Adrenal gland (tissue), 19 donors: ENCODE measurements at places on chromosomes 2 and 18. TPM values are rescaled to one million over a fixed set of nuclear protein-coding genes. Genes with fewer than 3 reads are reported as not detected.

KRCC1 gene
- total RNA-seq = 16.1 TPM

TSPYL6 gene
- total RNA-seq = not detected

LDLRAD4 gene
- total RNA-seq = 61.6 TPM

GRCh38 chr2:73979021-73979420, 5.7 kb upstream of the TET3 start:
- DNase-seq = no peak

DNA sequence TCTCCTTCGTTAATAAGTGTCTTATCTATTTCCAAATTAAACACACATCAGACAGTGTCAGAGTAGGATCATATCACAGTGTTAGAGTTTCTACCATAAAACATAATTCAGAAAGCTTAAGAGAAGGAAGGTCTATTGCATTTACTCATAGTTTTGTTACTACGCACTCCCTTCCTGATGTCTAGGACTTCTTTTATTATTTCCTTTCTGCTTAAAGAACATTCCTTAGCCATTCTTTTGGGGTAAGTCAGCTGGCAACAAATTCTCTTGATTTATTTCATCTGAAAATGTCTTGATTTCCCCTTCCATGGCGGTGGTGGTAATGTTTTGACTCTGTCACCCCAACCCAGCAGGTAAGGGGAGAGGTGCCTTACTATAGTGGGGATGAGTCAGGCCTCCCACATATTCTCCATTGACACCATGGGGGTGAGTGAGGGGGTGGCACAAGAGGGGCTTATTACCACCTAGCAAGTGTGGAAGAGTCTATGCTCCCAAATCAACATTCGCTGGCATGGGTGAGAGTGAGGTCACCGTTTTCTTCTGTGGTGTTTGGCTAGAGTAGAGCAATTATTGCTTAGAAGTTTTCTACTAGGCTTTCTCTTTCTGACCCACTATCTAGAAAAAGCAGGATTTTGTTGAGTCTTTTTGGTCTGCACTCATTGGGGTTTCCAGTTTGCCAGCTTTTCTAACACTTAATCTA, 29.9 kb downstream of the ABCB11 start:
- DNase-seq = no peak

HEATR5B gene
- total RNA-seq = 23.2 TPM

- DNase-seq = no peak
Observed at GRCh38 chr18:69580107-69580506, 179.4 kb downstream of the DOK6 start.

GRCh38 chr2:9288681-9289338, 82.2 kb downstream of the ASAP2 start:
- no peak for DNase-seq

DNA sequence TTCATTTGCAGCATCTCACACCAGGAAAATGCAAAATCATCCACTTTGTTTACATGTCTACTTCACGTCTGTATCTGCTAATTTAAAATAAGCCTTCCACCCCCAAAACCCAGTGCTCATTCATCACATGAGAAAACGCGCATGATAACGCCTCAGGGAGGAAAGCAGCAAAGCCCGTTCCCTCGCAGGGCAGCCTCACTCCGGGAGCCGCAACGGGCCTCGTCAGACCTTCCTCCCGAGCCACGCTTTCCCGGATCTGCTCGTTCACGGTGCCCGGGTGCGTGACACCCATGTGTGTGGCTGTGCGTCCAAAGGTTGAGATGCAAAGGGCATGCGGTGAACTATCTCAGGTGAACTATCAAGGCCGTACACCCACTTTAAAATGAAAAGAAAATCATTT, 59.8 kb downstream of the NDUFA10 start:
- DNase-seq = no peak

VWA3B gene
- not detected for total RNA-seq

GRCh38 chr2:162676515-162676914, 162.1 kb downstream of the KCNH7 start:
- no peak for DNase-seq

GRCh38 chr2:48469731-48470130, 60.2 kb upstream of the STON1 start:
- DNase-seq = no peak

DNA sequence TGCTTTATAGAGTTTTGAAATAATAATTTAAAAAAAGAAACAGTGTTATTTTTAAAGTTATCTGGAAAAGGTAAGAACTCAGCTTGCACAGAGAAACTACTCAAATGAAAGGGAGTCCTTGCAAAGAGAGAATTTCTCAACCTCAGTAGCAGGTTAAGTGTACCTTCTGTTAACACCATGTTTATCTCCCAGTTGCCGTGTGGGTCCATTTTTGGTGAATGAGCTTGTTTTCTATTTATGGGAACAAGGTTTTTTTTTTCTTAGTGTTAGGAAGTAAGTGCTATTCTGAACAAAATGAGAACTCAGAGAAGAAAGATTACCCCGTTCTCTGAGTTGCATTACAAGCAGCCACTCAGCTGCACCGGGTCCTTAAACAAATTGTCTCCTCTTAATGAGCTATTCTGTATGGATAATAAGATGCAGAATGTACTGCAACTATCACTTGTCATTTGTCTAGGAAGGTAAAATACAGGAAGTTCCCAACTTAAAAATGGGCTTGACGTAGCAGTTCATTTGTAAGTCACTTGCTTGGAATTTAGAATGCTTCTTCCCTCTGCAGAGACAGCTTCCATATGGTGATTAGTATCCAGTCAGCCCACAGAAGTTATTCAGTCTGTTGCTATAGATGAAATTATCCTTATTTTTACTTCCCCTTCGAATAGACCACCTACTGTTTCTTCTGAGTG, 74.9 kb downstream of the LTBP1 start:
- no peak for DNase-seq

GRCh38 chr2:101710471-101711318, 13.2 kb downstream of the MAP4K4 start:
- DNase-seq = no peak

UGP2 gene
- total RNA-seq = 94.7 TPM

GRCh38 chr2:31523871-31524492, 56.8 kb downstream of the SRD5A2 start:
- no peak for DNase-seq

DNA sequence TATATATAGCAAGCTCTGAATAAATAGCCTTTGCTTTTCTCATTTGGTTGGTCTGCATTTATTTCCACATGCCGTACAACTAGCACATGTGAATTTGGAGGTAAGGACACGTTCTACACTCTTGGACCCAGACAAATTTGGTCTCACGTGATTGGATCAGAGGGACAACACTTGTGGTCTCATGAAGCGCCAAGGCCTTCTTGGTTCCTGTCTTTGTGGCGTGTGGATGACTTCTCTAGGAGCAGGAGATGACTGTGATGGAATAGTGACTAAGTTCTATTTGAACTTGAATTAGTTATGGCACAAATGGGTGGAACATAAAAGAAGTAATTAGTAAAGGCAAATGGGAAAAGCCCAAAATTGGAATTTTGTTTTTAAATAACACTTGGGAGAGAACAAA, 206.9 kb downstream of the BCL2 start:
- no peak for DNase-seq

DNA sequence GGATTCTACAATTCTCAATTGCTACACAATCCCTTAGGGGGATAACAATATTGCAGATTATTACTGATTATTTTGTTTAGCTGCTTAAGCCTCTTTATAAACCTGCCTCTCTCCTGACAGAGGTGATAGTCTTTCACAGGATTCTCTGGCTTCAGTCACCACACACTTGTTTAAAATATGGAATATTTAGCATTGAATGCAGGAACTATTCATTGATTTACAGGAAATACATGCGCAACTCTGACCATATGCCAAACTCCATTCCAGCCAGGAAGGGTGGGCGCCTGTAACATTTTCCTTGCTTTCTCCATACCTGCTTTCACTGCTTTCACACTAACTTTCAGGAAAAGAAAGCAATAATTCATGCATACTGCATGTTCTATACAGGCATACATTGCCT, 44.8 kb upstream of the ARHGAP15 start:
- DNase-seq = no peak

CDCA7 gene
- 0.71 TPM for total RNA-seq

DNA sequence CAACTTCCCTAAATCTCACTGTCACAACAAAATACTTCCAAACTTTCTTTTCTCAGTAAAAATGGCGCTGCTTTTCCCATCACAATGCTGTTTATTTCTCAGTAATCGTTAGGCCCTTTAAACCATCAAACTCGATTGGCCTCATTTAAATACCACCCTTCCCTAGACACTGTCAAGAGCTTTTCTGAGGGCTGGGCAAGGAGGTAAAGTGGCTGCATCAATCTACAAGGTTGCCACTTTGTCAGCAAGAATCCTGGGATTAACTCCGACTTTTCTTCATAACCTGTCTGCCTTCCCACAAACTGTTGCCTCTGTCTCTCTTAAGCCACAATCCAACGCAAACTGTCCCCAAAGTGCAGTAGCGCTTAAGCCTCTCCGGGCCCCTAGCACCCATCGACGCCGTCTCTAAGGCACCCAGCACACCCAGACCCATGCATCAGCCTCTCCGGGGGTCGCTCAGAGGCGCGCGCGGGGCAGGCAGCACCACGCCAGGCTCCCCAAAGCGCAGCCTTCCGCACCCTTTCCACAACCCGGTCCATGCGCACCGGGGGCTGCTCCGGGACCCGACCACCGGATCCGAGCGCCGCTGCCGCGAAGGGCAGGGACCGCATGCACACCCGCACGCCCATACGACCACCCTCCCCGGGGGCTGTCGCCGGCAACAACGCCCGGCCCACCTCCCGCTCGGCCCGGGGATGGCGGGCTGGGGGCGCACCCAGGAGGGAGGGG, 683 bp downstream of the MBOAT2 start:
- no peak for DNase-seq

DNA sequence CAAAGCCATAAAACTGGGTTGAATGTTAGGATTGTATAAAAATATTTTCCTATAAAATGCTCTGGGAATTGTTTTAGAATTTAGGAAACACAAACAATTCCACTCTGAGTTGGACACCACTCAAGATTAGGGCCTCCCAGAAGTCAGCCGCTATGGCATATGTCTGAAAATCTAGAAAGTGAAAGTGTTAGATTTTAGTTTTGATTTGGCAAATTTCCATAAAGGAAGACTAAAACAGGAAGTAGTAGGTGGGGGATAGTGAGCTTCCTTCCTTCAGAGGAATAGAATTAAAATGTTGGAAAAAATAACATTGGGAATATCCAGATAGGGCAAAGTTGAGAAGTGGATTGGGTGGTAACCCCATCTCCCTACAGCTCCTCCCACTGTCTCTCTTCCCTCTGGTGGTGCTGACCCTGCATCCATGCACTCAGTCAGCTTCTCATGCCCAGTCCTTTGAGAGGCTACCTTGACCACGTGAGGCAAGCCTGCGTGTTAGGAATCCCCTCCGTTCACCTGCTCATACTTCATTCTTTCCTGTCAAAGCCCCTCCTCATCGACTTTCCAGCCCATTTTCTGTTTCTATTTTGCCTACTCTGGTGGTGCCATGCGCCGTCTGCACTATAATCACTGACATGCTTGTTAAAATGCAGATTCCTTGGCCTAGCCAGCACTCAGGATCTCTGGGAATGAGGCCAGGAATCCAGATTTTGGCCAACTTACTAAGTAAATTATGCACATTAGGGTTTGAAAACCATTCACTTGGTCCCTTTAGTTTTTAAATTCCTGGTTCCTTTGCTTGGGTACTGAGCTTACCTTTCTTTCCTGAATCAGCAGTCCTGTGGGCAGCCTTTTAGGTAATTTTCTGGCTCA, 83.5 kb downstream of the POLE4 start:
- no peak for DNase-seq

EVX2 gene
- not detected for total RNA-seq

- DNase-seq = no peak
Observed at GRCh38 chr2:191800874-191801273, 46.0 kb downstream of the CAVIN2 start.

GRCh38 chr2:225573603-225574002, 174.1 kb downstream of the NYAP2 start:
- no peak for DNase-seq

- no peak for DNase-seq
Observed at GRCh38 chr2:153770359-153770991, 101.2 kb upstream of the GALNT13 start.

DNA sequence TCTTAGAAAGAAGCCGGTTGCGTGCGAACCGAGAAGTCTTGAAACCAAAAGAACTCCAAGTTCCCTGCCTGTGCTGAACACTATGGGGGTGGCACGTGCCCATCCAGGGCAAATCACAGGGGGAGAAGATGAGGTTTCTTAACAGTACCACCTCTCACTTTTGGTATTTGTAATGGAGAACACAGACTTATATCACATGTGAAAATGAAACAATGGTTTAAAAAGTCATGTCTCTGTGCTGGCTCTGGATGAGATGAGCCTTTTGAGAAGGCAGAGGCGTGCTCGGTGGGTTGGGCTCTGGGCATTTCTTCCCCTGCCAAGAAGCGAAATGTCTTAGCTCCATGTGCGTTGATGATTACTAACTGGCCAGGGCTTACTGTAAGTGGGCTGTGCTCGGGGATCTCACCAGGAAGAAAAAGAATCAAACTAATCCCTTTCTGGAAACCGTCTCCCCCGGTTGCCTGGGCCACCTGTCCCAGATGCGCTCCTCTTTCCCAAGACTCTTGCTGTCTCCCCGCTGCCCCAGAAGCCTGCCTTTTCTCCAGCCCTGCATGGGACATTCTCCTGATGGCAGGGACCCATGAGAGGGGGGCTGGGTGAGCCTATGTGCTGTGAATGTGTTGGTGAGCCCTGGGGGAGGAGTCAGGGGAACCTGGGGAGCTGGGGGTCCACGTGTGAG, 252.9 kb downstream of the PRKCE start:
- DNase-seq = no peak

DNA sequence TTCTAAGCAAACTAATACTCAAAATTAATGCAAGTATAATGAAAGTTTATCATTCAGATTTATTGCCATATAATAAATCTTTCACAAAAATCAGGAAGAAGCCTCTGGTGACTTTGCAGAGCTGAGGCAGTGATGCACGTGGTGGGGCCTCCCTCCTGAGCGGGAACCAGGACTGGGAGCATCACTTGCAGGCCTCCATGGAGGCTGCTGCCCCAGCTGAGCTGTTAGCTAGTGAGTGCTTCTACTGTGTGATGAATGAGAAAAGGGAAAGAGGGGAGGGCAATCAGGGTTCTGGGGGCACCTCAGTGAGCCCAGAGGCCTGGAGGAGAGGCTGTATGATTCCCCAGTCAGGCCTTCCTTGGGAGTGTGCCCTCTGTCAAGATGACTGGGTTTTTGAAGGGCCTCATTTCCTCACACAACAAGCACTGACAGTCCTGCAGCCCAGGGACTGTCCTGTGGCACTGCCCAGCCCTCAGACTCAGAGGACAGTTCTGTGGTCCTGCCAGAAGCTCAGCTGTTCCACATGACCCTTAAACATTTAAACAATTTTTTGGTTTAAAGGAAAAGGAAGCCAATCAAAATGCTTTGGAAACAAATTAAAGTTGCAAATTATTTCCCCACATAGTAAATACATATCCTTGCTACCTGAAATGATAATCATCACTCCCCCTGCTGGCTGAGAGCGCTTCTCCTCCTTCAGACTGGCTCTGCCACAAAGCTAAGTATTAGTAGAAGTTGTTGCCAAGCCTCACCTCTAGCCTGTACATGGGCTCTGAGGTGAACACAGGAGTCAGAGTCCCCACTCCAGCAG, 90.9 kb upstream of the SMAD7 start:
- peak; percentile 51 for DNase-seq

VPS54 gene
- total RNA-seq = 19.1 TPM

DNA sequence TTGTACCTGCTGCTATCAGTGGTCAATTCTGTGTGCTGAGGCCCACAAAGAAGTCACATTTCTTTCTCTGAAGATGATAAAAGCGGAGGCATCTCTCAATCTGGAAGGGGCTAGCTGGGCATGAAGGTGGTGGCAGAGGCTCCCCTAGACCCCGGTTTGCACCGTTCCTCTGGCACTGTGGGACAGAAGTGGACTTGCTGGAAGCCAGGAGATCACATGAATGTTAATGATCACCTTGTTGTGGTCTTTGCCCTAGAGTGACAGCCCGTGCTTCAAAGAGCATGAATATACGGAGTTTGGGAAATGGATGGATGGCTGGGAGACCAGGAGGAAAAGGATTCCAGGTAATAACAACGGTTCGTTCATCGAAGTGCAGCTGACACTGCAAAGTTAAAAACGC, 20.2 kb downstream of the ALLC start:
- no peak for DNase-seq
